Left renal pelvis (tissue), 4 donors: ENCODE measurements at places on chromosomes 4 and X. TPM values are rescaled to one million over a fixed set of nuclear protein-coding genes. Genes with fewer than 3 reads are reported as not detected.

GRCh38 chr4:145183023-145183422 lies 2.6 kb upstream of the OTUD4 start:
- no peak for DNase-seq

NAP1L2 gene
- polyA plus RNA-seq: 7.8 TPM

- DNase-seq: no peak
These were observed 77.9 kb upstream of the AFF2 start for GRCh38 chrX:148422526-148422925.

DNA sequence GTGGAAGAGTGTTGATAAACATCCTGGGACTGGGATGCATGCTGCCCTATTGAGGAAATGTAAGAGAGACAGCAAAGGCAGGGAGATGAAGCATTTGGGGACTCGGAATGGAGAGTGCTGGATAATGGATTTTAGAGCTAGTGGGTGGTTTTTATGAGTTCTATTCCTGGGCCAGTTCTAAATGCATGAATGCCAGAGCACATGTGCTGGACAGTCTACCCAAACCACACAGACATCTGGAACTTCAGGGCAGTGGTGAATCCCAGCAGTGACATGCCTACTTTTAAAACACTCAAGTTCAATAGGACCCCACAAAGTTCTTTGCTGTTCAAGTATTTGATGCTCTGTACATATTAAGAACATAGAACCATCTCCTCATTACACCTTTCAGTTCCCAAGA lies 133.9 kb downstream of the CBR4 start:
- no peak for DNase-seq

GRCh38 chr4:183100827-183101226 lies 1.8 kb downstream of the WWC2 start:
- DNase-seq: no peak

VCX3A gene
- not detected for polyA plus RNA-seq

GRCh38 chr4:1239950-1240307 lies 9.0 kb downstream of the CTBP1 start:
- no peak for DNase-seq

- no peak for DNase-seq
These were observed 208.8 kb upstream of the CLNK start for GRCh38 chr4:10893395-10893794.

DNA sequence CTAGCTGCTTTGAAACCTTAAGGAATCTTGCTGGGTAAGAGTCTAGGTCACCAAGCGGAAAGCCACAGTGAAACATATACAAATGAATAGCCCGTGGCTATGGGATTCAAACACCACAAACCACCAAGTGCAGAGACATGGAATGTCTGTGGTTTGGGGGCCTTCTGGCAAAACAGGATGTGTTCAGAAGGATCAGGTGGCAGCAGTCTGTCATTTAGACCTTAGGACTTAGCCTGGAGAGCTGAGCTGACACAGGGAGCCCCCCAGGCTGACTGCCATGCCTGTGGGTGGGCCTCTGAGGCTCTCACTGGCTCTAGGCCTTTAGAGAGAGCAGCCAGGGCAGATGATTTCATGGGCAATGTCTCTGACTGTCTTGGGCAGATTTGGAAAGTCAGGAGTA lies 225.6 kb downstream of the FBXW7 start:
- no peak for DNase-seq

DNA sequence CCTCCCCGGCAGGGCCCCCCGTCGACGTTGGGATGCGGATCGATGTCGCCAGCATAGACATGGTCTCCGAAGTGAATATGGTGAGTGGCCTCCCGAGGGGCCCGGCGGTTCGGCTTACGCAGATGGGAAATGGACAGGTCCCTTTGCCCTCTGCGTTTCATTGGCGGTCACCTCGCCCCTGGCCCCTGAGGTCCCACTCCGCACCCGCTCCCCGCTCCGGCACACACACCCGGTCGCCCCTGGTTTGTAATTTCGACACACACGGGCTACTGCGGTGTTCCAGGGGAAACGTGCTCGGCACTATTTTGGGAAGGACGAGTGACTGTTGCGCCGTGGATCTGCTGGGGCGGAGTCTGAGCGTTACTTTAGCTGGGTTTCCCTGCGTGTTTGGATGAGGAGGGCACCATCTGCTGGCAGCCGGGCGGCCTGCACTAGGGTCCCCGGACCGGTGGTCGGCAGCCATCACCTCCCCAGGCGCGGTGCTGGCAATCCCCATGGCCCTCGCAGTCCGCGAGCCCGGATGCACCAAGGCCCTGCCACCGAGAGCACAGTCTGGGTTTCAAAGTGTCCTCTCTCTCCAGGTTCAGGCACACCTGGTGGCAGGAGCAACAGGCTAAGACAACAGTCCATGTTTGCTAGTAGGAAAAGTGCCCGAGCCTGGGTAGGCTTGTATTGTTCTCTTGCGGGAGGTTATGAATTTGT lies 1.2 kb downstream of the GABRB1 start:
- no peak for DNase-seq

RASL11B gene
- 49.2 TPM for polyA plus RNA-seq

- no peak for DNase-seq
These were observed 35.9 kb downstream of the SUPT20HL1 start for GRCh38 chrX:24396236-24396930.

- no peak for DNase-seq
These were observed 47.6 kb downstream of the ARHGAP10 start for GRCh38 chr4:147779451-147779850.

- peak; percentile 21 for DNase-seq
These were observed 6.0 kb upstream of the VGLL1 start for GRCh38 chrX:136525738-136526606.

DNA sequence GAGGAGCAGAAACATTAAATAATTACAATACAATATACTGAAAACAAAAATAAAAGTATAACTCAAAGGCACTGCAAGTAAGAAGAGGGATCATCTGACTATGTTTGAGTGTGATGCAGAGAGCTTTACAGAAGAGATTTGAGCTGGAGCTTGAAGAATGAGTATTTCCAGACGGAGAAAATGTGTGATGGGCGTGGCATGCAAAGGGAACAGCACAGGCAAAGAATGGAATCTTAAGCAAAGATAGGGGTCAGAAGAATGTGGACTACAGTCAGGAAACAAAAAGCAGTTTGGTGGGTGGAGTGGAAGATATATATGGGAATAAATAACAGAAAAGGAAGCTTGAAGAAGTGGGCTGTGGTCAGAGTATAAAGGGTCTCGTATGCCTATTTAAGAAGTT lies 45.5 kb downstream of the OPHN1 start:
- DNase-seq: no peak

DNA sequence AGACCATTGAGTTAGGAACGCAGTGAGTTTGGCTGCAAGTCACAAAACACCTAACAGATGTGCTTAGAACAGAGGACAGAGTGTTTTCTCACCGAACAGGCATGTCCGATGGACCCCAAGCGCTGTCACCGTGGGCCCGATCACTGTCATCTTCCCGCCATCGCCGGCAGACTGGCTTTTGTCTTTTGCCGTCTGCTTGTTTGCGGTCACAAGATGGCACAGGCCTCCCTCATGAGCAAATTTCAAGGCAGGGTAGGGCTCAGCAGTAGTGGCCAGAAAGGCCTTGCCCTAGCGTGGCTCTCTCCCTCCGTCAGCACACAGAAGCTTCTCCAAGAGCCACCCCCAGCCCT lies 21.4 kb upstream of the MRFAP1 start:
- no peak for DNase-seq

DNA sequence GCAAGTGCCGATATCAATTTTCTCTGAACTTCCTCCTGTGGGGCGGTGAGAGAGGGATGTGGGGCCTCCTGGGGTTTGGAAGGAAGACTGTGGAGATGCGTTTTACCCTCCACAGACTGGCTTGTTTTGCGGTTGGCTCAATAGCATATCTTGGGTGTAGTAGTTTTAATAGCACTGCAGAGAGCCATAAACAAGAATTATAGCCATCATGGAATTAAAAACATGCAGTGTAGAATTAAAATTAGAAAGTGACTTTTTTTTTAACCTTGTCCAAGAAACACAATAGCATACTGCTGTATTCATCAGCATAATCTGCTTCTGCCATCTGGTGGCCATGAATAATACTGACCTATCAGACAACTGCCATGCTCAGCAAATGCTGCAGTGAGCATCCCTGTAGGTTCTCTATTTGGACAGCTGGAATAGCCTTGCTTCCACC lies 47.3 kb upstream of the SCML1 start:
- peak; percentile 57 for DNase-seq

- no peak for DNase-seq
These were observed 35.4 kb upstream of the HPSE start for GRCh38 chr4:83369831-83370639.

HEPH gene
- 115 TPM for polyA plus RNA-seq

DNA sequence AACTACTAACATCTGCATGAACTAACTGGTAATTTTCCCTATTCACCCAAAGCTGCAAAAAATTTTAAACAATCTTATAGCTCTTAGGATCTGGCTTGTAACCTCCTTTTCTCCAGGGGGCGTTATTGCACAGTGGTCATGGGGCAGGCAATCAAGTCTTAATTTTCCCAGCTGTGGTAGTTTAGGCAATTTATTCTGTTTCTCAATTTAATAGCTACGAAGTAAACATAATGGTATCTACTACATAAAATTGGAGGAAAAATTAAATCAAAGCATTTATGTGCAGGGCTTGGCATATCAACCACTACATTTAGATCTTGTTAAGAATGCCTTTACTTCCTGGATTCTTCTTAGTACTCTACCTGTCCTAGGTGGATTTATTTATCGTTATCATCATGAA lies 137.4 kb upstream of the GUCY1A1 start:
- DNase-seq: no peak

GSX2 gene
- not detected for polyA plus RNA-seq

GRCh38 chr4:68346461-68346860 lies 3.4 kb downstream of the YTHDC1 start:
- DNase-seq: no peak

- no peak for DNase-seq
These were observed 6.7 kb downstream of the PDK3 start for GRCh38 chrX:24471808-24472207.

DNA sequence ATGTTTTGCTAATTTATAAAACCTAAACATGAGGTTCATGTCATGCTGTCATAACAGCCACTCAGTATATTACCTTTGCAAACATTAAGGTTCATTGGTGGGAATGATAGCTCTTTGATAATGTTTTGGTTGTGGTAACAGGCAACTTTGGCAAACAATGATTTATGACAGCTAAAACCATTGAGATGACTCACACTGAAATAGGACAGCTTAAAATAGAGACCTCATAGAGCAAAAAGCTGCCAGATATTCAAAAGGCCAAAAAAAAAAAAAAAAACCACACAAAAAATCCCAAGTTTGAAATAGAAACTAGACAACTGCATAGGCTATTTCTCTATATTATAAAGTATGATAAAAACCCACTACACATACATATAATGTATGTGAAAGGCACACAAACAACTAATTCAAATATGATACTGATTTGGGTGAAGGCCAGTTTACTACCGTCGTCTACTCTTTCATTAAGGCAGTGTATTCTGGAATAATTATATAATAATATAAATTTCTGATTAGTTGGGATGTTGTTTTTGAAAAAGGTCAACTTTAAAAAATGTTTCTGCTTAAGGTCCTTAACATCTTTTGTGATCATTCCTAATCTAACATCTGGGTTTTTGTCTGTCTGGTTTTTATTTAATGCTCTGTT lies 646.0 kb upstream of the PITX2 start:
- no peak for DNase-seq

DNA sequence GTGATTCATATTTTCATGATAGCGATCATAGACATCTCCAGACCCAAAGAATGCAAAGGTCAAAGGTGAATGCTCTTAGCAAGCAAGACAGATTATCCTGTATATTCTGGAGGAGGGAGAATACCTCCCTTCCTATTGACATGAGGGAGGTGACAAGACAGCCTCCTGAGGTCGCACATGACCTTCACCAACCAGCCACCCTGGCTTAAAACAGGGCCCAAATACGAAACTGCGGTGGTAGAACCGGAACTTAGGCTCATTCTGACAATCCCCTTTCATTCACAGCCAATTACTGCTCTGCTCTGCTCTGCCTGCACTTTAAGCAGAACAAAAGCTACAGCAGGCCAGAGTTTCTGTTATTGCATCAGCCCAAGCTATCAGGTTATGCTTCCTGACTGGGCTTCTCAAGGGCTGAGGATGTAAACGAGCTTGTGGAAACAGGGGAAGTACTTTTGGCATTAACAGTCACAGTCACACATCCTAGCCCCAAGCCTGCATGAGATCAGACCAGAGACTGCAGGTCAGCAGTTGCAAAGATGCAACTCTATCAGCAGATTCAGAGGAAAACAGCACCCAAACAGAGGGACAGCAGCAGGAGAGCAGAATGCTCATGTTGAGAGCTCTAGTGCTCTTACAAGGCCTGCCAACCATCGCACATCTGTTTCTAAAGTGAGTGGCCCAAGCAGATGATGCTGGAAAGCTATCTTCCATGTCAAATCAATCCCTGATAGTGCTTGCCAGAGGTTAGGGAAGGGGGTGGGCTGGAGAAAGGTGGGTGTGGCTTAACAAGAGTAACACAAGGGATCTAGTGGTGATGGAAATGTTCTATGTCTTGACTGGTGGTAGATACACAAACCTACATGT lies 51.3 kb upstream of the MAP3K15 start:
- DNase-seq: no peak

DNA sequence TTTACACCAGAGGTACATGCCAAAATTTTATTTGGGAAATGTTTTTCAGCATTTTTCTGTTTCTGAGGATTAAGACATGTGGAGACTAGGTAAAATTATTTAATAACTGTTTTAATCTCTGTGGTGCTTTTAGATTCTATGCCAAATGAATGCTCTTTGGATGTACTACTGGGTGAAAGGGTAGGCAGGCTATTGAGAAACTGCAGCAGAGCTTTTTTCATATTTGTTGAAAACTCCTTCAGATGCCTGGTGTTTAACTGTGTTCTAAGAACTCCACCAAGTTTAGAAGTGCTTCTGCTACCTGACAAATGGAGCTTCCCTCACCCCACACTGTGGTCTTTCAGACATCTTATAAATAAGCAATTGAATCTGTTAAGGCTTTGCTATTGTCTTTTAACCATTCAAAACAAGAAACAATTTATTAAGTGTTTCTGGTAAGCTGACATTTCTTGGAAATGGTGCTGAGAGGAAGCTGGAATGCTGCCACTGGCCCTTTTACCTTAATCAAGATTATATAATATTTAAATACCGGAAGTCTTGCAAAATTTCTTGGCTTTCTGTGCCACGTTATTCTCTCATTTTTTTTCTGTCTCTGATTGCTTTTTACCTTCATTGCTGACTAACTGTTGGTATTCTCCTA lies 51.2 kb upstream of the CYSLTR1 start:
- no peak for DNase-seq

DNA sequence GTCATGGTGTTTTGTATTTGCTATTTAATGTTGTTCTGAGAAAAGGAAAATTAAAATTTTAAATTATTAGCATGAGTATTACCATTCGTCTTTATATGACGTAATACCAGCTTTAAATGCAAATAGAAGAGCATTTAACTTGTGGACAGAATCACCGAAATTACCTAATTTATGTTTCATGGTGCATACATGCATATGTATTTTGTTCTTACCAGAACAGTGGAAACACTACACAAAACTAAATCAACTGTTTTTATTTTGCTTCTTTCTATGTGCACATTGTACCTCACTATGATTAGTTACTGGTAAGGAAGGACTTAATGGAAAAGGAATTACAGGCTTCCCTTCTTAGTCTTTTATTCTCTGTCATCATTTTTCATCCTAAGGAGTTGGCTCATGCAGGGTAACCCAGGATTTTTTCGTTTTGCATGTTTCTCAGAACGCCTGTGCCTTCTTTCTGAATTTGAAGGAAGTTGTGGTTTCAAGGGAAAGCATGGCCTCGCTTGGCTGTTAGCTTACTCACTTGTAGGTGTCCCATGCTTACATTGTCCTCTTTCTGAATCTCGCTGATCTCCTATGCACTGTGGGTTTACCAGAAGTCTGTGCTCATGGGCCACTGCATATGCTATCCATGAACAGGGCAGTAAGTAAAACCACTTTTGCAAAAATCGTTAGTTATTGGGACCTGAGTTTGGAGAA lies 300.0 kb upstream of the PUDP start:
- no peak for DNase-seq

- no peak for DNase-seq
These were observed 61.8 kb downstream of the DMD start for GRCh38 chrX:33149580-33149979.
